ENCODE measurements at places on chromosomes 2 and 18.

- DNase-seq: no peak
Measured at GRCh38 chr2:36570416-36570815, 27.6 kb downstream of the FEZ2 start.

DNA sequence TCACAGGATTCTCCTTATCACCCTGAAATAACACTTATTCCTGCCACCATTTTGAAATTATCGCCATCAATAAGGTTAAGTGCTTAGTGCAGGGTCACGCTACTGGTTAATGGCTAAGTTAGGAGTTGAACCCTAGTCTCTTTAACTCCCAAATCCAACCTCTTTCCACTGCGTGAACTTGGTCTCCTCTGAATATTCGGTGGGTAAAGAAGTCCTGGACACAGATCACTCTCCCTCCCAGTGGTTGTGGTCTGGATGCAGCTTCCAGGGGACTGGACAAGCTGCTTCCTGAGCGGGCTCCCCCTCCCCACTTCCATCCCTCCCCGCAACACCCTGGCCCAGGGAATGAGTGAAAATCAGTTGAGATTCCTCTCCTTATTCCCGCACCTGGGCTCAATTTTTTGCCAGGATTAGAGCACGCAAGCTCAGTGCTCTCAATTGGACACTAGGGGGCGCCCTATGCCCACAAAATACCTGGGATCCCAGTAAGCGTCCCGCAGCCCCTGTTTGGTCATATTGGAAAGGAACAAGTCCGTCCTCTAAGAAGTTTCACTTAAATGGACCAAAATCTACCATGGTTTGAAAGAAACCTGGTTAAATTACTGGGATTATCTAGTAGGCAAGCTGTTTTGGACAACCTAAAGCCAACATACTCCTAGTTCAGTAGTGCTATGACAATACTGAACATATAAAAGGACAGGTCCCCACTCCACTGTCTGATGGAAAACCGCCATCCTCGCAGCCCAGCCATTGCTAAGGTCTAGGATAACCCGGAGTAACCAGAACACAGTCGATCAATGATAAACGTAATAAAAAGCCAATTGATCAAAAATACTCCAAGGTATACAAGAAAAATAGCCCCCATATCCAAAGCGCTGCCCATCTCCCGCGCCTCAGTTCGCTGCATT lies 40.4 kb downstream of the DHRS9 start:
- peak; percentile 52 for DNase-seq

GRCh38 chr2:228181098-228182019 lies at the start of gene SPHKAP:
TSS of gene SPHKAP (minus strand) at chr2:228181687. CDS start at chr2:228181598, 89 bp downstream.
- no peak for DNase-seq

DNA sequence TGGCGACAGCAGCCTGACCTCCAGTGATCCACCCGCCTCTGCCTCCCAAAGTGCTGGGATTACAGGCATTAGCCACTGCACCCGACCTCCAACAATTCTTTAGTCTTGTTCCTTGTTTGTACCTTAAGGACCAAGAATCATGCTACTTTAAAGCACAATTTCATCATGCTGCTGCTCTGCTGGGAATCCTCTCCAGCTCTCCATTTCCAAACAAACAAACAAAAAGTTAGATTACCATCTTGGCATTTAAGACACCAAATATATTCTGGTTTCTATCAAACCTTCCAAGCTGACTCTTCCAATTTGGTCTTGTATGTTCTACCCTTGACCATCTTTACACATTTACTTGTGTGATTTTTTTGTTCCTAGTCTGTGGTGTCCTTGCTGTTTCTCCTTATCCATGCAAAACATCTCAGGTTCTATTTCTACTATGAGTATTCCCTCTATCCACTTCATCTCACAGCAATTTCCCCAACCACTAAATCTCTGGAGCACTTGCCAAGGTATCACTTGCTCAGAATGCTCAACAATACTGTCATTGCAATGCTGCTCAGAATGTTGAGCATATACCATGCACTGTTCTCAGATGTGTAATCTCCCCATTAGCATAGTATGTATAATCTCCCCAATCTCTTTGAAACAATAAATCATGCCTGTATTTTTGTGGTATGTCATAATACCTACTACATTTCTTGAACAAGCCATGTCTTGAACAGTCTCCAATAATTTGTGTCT lies 73.2 kb upstream of the GALNT5 start:
- DNase-seq: no peak

GRCh38 chr2:221833966-221834365 lies 261.9 kb upstream of the EPHA4 start:
- no peak for DNase-seq

- DNase-seq: peak; percentile 82
Measured at GRCh38 chr2:104599787-104600510, 254.0 kb upstream of the POU3F3 start.

- DNase-seq: no peak
Measured at GRCh38 chr2:48258481-48259149, 271.3 kb upstream of the STON1 start.

GRCh38 chr18:13477147-13477683 lies 249.1 kb downstream of the FAM210A start:
- no peak for DNase-seq

GRCh38 chr2:230890646-230891045 lies 25.9 kb downstream of the ITM2C start:
- no peak for DNase-seq

DNA sequence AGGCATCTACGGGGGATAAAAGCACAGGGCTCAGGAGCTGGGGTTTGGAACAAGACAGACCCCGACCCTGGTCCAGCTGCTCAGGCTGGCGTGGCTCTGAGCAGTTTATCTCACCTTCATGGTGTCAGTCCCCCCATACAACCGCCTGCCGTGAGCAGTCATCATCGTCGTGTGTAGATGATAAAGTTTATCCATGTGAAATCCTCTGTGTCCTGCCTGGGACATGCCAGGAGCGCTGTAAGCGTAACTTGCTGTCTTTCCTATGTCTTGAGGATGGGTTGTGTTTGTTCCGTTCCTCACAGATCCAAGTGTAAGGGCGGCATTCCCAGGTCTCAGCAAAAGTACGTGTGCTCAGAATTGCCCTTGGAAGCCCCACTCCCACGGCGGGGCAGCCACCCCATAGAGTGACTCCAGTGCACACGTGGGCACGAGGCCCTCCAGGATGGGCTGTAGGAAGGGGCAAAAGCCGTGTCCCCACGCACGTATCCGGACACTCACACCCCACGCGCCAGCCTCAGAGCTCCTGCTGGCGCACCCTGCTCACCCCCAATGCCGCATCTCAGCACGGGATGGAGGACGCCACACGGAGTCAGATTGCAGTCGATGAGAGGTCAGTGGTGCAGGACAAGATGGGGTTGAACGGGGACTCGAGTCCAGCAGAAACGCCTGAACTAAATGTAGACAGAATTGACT lies 50.9 kb downstream of the ADI1 start:
- no peak for DNase-seq

Data from fibroblast of the conjunctiva (primary cell).